Glutamatergic neuron (in vitro differentiated cells): ENCODE measurements at places on chromosomes 1 and 21.

GRCh38 chr1:178942285-178943198 is 71.7 kb upstream of the ANGPTL1 start:
- DNase-seq, result no peak

DNA sequence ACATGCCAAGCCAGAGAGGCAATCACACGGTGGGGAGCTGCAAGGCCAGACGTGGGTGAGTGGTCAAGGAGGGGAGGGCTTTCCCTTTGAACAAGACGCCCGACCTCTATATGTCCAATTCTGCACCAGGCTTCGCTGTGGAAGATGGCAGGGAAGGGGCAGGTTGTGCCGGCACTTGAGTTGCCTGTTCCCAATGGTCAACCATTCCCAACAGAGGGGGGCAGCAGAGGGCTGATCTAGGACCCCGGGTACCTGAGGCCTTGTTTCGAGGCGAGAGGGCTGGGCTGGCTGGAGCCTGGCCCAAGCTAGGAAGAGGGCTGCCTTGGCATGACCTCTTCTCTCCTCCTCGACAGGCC is 64.9 kb downstream of the TMEM53 start:
- DNase-seq, result peak; percentile 85

- no peak for DNase-seq
Measured at GRCh38 chr21:38646213-38646837, 148.0 kb upstream of the ERG start.

- DNase-seq, result no peak
Measured at GRCh38 chr1:54607821-54608565, 15.3 kb downstream of the FAM151A start.

- DNase-seq, result peak; percentile 56
Measured at GRCh38 chr21:15065392-15066122, 757 bp upstream of the NRIP1 start.

- no peak for DNase-seq
Measured at GRCh38 chr1:3349161-3349967, 105.1 kb upstream of the ARHGEF16 start.

DNA sequence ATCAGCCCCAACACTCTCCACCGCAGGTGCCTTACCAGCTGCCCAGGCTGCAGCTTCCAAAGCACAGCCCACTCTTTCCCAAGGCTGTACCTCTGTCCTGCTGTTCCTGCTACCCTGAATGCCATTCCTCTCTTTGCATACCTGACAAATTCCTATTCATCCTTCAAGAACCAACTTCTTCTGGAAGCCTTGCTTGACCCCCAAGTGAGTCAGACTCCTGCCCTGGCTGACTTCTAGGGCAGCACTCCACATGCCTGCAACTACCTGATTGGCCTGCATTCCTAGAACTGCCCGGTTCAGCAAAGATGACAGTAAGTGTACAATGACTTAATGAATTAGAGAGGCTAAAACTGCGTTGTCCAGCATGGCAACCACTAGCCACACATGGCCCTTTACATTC is 20.8 kb upstream of the PDZK1IP1 start:
- no peak for DNase-seq

DNA sequence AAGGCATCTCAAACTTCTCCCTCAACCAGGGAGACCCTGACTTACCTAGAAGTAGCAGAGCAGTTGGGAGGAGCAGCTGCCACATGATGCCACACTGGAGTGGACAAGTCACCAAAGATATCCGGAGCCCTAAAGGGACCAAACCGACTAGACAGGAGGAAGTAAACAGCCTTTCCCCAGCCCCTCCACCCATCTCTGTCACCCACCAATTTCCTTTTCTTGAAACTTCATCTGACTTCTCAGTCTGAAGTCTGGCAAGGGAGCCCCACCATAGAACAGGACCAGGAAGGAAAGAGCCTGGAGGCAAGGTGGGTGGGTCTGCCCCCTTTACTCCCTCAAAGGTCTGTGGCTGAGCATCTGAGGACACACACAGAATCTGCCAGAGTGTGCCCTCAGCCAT is at the start of gene FCGR3A:
TSS of gene FCGR3A (minus strand) at position 167 of the 400 bp plus-strand sequence. CDS start at position 85, 82 bp downstream.
- no peak for DNase-seq

DNA sequence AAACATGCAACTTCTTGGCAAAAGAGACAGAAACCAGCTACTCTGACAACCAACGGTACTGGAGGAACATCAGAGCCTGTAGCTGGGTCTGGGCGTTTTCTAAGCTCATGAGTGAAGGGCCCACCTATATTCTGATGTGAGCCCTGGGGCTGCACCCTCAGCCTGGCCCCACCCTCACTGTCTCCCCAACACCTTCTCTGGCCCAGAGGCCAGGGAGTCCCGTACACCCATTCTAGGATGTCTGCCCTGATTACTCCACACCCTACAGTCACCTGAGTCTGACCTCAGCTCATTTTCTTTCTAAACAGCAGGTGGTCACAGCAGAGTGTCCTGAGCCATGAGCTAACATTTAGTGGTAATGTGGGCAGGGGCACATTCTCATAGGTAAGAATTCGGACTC is 439.2 kb downstream of the MATN1 start:
- DNase-seq, result no peak

DNA sequence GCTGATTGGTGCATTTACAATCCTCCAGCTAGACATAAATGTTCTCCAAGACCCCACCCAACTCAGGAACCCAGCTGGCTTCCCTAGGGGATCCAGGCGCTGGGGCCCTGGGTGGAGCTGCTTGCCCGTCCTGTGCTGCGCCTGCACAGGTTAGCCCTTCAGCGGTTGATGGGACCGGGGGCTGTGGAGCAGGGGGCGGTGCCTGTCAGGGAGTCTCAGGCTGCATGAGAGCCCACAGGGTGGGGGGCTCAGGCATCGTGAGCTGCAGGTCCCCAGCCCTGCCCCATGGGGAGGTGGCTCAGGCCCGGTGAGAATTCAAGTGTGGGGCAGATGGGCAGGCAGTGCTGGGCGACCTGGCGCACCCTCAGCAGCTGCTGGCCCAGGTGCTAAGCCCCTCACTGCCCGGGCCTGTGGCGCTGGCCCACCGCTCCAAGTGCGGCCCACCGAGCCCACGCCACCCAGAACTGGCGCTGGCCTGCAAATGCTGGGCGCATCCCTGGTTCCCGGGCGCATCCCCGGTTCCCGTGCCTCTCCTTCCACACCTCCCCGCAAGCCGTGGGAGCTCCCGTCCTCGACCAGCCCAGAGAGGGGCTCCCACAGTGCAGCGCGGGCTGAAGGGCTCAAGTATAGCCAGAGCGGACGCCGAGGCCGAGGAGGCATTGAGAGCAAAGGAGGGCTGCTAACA is 23.1 kb upstream of the CLCA4 start:
- no peak for DNase-seq

DNA sequence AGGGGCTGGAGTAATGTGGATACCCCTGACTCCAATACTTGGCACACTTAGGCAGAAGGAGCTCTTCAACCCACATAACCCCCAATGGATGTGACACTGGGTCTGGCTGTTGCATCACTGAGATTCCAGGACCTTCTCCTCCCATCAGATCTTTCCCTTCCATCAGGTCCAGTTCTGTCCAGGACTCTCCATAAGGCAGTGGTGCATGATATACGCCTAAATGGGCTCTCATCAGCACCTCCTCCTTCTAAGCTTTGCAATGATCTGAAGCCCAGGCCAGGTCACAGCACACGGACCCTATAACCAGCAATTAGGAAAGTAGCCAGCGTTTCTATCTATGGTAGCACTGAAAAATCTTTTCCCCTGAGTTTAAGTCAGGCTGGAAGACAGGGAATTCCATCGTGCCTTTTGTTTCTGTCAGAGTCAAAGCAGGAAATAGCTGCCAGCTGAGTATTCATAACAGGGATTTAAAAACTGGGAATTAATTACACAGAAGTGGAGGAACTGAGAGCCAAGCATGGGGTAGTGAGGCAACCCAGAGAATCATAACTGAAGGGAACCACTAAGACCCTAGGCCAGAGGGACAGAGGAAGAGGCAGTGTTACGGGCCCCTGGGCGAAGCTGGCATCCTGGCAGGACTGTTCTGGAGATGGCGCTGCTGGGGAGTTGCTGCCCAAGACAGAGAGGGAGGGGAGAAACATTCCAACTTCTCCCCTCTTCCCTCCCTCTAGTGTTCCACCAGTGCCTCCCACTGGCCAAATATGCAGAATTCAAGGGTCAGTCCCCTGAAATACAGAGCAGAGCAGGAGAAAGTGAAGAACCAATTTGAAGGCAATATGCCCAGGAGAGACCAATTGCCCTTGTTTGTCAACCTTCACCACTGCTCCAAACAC is 37.5 kb upstream of the HOOK1 start:
- DNase-seq, result no peak

- DNase-seq, result no peak
Measured at GRCh38 chr1:174743654-174744561, 255.8 kb upstream of the CACYBP start.

DNA sequence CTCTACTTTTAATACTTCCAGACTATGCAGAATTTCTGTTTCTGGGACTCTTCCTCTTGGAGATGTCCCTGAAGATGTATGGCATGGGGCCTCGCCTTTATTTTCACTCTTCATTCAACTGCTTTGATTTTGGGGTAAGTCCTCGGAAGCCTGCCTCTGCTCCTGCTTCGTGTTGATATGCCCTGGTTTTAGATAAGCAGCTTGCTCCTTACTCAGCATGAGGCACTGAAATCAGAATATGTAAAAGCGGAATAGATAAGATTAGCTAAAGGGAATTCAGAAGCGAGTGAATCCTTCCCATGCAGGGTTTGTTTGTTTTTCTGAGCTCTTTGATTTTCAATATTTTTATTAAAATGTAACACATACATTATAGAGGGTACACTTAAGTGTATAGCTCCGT is 234.7 kb downstream of the CACNA1E start:
- DNase-seq, result no peak

DNA sequence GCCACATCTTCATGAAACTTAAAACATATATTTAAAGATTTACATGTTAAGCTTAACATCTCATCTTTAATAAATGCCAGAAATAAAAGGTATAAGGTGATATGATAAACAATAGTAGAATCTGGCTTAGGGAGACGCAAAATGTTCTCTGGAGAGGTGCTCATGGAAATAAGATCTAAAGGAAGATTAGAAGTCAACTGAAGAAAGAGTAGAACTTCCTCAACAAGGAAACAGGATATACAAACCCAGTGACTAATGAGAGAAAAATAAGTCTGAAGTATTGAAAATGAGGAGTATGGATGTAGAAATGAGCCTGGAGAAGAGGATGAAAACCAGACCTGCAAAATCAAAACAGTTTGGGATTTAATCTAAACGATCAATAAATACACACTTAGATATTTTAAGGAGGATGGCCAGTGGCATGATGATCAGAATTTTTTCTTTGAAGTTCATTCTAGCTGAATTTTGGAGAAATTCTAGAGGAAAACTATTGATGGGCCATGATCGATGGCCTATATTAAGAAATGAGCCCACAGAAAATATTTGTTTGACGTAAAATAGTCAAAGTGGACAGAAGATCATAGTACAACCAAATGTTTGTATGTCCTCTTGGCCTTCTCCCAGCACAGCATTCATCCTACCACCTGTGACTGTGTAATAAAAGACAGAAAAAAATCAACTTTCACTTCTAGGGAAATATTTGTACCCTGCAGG is 387.9 kb upstream of the PTBP2 start:
- no peak for DNase-seq

- no peak for DNase-seq
Measured at GRCh38 chr1:99218999-99219398, 45.3 kb upstream of the PLPPR4 start.

DNA sequence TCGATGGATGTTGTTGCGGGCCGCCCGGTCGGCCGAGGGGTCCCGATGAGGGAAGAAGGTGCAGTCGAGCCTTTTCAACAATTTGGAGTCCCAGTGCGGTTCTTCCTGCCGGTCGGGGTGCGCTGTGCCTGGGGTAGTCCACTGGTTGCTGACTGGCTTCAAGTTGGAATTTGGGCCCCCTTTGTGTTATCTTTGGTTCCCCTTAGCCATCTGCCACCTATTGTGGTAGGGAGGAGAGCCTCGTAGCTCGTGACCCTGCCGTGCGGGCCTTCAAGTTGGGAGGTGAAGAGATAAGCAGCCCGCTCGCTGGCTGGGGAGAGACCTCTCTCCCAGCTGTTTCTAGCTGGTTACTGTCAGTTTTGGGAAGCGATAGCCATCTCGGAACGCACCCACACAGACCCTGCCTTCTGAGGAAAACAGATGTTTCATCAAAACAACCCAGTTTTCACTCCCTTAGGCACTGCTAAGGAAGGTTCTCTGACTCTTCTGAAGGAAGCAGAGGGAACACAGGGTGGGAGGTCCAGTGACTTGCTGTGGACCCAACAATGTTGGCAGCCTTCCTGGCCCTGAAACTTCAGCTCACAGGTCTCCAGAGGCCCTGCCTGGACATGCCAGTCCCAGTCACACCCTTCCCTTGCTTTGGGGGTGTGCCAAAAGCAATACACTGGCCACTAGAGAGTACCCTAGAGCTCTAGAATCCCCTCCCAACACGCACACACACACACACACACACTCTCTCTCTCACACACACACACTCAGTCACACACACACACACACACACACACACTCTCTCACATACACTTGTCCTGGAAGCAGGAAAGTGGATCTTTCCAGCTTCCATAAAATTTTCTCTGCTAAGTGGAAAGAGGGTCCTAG is 1.0 kb downstream of the BTG2 start:
- no peak for DNase-seq

DNA sequence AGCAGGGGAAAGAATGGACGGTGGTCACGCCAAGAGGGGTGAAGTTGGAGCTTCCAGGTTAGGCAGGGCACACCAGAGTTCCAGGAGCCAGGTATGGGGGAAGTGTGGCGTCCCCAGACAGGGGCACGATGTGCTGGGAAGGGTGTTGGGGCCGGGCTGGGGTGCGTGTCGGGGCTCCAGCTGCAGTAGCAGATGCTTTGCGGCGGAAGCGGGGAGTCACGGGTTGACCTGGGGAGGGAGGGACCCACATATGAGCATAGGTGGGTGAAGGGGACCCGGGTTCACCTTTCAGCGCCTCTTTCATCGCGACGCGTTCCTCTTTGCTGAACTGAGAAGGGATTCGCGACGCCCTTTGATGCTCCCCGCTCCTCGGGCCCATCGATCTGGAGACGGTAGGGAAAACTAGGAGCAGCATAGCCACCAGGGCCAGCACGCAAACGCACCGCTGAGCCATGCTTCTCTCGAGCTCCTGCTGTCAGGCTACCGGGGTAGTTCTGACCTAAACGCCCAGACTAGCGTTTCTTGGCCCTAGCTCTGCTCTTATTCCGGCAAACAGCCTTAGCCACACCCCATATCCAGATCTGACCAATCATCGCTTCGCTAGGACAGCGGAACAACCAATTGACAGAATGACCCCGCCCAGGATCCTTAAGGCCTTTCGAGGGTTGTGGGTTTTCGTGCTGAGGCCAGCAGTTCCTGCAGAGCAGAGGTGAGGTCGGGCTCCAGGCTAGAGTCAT is at the start of gene PM20D1:
TSS of gene PM20D1 (minus strand) at position 514 of the 737 bp plus-strand sequence. CDS start at position 454, 60 bp downstream.
- peak; percentile 78 for DNase-seq

GRCh38 chr1:58986996-58987767 is 203.3 kb upstream of the JUN start:
- DNase-seq, result no peak

- DNase-seq, result peak; percentile 42
Measured at GRCh38 chr1:21232044-21232443, 55.3 kb upstream of the EIF4G3 start.

GRCh38 chr1:234970731-234971476 is 157.7 kb downstream of the TOMM20 start:
- peak; percentile 47 for DNase-seq
